ENCODE measurements at places on chromosomes 3 and 15.

- DNase-seq = no peak
Measured at GRCh38 chr3:129528589-129529100, at the start of gene RHO. TSS of gene RHO (plus strand) at chr3:129528639. CDS start at chr3:129528734, 95 bp downstream.

DNA sequence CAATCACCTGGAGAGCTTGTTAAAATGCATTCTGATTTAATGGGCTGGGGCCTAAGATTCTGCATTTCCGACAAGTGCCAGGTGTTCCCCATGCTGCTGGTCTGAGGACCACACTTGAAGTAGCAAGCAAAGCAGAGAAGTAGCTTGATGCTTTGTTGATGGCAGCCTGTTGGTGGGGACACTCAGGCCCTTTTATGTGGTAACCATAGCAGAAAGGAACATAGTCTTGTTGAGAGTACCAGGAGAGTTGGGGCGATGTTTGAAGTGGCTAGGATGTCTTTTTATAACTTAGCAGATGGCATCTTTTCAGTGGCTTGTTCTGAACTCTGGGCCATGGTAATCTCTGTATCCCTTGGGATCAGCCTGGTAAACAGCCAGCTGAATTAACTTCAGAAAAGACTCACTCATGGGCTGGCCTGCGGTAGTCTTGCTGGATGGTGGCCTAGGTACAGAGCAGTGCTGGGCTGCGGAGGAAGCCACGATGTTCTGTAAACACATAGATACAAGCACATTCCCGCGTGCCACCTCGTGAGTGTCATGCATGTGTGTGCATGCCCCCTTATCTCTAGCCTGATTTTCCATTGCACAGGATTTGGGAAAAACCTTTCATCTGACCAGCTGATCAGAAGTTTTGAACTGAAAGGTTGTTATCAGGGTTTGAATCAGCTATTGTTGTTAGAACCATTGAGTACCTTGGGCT lies 292.4 kb upstream of the LRRFIP2 start:
- DNase-seq = no peak

- no peak for DNase-seq
Measured at GRCh38 chr3:153219146-153219545, 57.1 kb downstream of the RAP2B start.

DNA sequence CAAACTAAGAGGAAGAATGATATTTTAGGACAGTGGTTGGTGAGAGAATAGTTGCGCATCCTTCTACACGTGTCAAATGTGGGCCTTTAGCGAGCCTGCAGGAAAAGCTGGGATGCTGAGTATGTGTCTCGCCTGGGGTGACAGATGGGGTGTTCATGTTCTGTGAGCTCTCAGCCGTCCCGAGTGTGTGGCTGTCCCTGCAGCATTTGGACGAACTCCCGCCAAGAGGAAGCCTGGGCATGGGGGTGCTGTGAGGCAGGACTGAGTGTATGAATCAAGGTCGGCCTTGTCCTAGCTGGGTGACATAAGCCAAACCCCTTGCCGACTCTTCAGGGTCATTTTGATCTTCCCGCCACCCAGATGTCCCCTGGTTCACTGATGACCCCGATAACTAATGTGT lies 94.8 kb downstream of the CACNA1D start:
- no peak for DNase-seq

GRCh38 chr3:16668776-16669545 lies 63.7 kb upstream of the DAZL start:
- DNase-seq = no peak

DNA sequence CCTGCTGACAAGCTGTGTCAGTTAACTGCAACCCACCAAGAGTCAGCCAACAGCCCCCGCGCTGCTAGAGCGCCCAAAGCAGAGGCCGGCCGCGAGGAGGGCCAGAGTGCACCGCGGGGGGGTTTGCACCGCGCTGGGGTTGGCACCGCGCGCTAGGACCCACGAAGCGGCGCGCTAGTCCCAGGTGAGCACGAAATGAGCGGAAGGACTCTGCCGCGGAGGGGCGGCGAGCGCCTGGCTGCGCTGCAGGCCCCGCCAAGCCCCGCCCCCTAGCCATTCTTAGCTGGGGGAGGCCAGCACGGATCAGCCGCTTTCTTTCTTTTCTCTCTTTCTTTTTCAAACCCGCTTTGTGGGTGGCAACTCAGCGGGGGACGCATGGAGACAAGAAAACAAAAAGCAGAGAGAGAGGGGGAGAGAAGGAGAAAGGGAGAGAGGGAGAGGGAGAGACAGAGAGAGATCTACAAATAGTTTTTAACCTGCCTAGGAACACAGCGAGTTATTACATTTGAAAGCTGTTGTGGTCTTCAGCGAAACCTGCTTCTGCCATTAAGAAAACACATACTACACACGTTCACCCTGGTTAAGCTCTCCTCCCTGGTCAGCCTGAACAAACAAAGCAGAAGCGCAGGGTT lies 6.9 kb upstream of the FOXB1 start:
- DNase-seq = no peak

GRCh38 chr3:194274424-194275085 lies 76.6 kb downstream of the CPN2 start:
- no peak for DNase-seq

GRCh38 chr15:78396976-78397375 lies 41.0 kb upstream of the IREB2 start:
- DNase-seq = no peak

DNA sequence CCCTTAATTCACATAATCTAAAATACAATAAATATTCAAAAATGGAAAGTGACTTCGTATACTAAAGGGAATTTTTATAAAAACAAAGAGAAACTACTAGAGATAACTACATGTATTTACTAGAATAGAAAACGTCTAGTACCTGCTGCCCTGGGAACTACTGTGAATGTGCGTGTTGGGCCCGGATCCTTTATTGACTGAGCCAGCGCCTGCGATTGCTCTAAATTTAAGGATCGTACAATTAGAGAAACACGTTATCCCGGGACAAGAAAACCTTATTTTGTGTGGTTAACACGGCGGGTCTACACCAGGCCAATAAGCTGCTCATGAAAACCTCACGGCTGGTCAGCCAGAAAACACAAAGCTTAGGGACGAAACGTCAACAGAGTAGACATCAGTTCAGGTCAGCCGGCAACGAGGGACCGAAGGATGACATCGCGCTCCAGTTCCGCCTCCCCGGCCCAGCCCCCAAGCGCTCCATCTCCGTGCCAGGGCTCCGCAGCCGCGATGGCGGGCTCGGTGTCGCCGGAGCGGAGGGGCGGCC lies 555 bp downstream of the TM2D3 start:
- DNase-seq = no peak

GRCh38 chr3:152491922-152492321 lies 223.2 kb downstream of the MBNL1 start:
- no peak for DNase-seq

GRCh38 chr15:100276506-100276905 lies 65.3 kb downstream of the ADAMTS17 start:
- no peak for DNase-seq

DNA sequence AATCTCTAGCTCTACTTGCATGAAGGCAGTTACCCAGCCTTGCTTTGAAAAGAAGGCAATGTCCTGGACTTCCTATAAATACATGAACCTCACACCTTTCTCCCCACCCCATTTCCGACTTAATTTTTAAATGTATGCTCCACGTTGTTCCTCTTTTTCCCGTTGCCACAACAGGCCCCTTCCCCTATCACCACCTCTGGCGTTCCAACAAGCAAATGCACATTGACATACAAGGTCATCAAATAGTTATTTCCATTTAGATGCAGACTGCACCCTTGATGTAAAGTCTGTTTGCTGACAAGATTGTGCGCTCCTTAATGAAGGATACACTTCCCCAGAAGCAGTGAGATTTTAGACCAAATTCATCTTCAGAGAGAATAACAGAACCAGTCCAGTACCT lies 260.7 kb upstream of the UMPS start:
- no peak for DNase-seq

DNA sequence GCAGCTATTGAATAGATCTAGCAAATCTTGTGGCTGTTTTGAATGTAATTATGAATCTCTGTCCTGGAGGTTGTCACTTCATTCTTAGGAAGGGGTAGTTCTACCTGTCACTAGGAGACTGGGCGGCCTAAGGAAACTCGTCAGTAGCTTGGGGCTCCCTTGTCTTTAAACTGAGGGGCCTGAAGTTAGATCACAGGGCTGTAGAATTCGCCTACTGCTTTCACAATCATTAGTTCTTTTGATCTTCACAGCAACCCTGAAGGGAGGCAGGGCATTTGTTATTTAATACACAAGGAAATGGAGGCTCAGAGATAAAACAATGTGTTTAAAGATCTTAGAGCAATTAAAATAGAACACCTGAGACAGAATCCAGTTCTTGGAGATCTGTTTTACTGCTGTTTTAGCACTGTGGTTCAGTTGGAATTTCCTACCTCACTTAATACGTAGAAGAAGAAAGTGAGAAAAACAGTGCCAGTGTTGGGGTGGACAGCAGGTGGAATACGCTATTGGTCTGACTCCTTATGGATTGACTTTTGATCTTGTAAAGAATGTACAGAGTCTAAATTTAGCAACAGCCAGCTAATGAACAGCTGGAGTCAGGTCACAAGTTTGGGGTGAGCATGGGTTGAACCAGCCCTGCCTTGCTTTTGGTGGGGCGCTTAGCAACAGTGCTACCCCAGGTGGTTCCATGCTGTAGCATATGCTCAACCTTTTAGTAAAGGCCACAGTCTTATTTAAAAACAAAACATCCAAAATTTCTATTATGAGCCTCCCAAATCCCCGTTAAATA lies 71.4 kb upstream of the BHLHE40 start:
- no peak for DNase-seq

GRCh38 chr3:45026038-45026437 lies at the start of gene CLEC3B:
TSS of gene CLEC3B (plus strand) at chr3:45026303. CDS start at chr3:45026363, 60 bp downstream.
- DNase-seq = no peak

- no peak for DNase-seq
Measured at GRCh38 chr15:80844011-80844732, 65.0 kb downstream of the CEMIP start.

GRCh38 chr3:45623846-45624245 lies 29.3 kb downstream of the LIMD1 start:
- DNase-seq = no peak

DNA sequence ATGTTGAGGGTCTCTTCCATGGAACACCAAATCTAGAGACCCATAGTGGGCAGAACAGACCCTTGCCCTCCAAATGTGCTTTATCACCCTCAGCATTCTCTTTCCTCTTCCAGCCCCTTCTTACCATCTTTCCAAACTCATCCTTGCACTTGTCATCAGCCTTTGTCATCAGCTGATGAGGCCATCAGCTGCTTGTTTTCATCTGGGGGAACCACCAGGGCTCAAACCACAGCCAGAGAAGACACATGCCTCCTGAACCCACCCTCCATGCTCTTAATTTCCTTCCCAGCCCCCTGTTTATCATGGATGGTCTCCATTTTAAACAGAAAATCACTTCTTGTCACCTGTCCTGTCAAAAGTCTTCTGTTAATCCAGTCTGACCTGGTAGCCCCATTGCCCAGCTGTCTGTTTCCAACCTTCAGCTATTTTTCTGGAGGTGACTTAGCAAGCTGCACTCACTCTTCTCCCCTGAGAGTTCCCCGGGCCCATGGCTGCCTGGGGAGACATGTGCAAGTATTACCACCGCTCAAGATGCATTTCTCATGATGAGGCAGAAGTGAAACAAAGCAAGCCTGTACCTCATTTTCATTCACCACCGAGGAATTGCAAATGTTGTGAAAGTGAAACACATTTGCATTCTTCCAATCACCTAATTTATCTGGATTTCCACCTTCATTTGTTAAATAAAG lies 14.7 kb upstream of the SYNM start:
- no peak for DNase-seq

DNA sequence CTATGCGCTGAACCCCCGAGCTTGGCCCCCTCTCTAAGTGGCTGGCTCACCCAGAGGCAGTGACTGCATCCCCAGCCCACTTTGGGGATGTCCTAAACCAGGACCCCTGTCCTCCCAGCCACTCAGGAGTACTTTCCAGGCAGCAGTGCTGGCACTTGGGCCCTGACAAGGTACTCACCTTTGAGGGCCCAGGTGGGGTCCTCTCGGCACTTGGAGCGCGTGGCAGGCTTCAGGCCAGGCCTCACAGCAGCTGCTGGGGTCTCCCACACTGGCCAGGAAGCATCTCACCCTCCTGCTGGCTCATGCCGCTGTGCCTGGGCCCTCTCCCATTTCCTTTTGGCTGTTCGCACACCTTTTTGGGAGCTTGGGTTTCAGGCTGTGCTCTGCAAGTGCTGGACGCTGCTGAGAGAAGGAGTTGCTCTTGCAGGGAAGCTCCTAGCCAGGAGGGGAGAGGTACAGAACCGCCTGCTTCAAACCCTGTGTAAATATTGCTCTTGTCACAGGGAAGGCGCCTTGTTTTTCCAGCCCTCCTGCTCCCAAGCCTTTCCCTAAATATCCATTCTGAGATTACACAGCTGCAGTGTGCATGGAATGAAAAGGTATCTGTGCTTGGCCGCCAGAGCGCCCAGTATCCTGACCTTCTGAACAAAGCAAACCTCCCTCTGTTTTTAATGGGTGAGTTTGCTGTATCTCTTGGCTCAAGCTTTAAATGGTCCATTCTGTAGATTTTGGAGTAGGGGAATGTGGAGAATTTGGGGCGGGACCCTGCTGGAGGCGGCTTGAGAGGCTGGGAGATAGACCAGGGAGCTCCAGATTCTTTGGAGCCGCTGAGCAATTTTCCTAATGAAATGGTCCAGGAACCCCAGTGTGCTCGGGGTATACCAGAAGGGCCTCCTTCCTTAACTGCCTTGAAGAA lies 45.6 kb downstream of the DNASE1L3 start:
- no peak for DNase-seq

DNA sequence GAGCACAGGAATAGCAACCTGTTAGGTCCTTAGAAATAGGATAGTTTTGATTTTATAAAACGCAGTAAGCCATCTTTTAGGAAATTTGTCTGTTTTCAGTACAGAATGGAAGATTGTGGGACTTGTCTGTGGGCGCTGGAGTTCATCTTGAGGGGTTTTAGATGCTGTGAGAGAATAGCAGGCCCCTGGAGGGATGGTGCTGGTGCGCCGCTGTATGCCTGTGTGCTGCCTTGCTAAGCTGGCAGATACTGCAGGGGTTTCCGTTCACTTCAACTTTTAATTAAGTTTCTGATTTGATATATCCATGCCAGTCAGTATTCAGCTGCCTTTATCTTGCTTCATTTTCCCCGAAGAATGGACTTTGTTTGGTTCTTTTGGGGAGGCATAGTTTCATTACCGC lies 4.2 kb downstream of the CACNA2D3 start:
- no peak for DNase-seq

DNA sequence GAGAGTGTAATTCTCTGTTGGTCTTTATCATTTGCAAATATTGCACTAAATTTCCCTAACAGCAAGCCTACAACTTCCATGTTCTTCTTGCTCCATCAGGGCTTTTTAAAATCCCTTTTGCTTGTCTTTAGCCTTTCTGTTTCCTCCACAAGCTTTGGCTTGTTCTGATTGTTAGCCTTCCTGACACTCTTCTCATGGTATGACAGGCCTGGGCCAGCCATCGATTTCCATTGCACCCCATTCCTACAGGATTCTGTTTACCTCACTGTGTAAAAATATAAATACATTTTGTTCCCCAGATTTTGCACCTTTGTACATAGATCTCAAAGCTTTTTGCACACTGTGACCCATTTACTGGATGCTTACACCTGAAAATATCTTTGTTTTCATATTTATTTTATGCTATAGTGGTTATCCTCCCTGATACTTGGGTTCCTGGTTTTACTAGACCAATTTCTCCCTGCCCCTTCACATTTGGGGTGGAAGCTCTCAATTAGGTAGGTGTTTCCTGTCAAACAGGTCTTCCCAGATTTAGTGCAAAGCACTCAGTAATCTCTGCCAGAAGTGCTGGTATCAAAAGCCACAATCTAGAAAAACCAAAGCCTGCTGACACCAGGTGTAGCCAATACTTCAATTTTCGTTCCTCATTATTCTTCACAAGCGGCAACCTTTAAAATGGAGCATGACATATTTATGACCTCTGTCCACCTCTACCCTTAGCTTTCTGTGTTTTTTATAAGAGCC lies 57.9 kb upstream of the PPP2R3A start:
- DNase-seq = no peak

- no peak for DNase-seq
Measured at GRCh38 chr3:25581823-25582222, 82.9 kb downstream of the TOP2B start.
